ENCODE measurements at places on chromosomes 2 and 18.

DNA sequence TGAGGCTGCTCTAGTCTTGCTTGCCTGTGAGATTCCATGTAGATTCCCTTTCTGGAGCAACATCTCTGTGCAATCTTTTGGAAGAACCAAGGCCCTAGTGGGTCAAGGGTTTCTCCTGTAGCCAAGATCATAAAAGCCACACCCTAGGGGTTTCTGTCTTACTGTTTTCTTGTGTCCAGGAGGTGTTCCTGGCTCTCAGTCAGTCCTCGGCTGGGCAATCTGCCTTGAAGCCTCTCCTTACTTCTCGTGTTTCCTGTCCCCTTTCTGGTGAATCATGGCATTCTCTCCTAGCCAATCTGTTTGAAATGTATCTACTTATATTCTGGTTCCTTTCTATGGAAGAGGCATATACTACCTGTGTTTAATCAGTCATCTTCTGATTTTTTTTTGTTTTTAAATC lies 484.8 kb upstream of the UBE2E3 start:
- no peak for DNase-seq

GRCh38 chr2:218397820-218398436 lies 1.7 kb upstream of the CTDSP1 start:
- peak; percentile 41 for DNase-seq

- no peak for DNase-seq
Measured at GRCh38 chr2:205673312-205673711, 9.0 kb upstream of the NRP2 start.

DNA sequence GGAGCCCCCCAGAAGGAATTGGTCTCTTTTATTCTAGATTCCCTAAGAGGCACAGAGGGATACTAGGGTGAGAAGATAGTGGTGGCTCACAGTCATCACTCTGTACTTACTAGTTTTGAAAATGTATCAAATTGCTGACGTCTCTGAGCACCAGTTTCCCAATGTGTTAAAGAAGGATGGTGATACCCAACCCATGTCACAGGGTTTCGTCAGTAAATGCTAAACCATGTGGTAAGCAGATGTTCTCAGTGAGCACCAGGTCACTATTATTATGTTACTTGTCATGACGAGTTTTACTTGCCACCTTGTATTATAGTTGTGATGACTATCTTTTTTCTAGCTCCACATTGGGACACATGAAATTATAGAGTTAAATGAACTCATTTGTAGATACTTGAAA lies 54.7 kb downstream of the NEDD4L start:
- DNase-seq, result no peak

GRCh38 chr2:160889439-160890170 lies 270.6 kb upstream of the TANK start:
- DNase-seq, result no peak

- DNase-seq, result no peak
Measured at GRCh38 chr2:239093542-239093941, 245.7 kb downstream of the TWIST2 start.

- DNase-seq, result no peak
Measured at GRCh38 chr18:41155910-41156851, 798.9 kb upstream of the PIK3C3 start.

DNA sequence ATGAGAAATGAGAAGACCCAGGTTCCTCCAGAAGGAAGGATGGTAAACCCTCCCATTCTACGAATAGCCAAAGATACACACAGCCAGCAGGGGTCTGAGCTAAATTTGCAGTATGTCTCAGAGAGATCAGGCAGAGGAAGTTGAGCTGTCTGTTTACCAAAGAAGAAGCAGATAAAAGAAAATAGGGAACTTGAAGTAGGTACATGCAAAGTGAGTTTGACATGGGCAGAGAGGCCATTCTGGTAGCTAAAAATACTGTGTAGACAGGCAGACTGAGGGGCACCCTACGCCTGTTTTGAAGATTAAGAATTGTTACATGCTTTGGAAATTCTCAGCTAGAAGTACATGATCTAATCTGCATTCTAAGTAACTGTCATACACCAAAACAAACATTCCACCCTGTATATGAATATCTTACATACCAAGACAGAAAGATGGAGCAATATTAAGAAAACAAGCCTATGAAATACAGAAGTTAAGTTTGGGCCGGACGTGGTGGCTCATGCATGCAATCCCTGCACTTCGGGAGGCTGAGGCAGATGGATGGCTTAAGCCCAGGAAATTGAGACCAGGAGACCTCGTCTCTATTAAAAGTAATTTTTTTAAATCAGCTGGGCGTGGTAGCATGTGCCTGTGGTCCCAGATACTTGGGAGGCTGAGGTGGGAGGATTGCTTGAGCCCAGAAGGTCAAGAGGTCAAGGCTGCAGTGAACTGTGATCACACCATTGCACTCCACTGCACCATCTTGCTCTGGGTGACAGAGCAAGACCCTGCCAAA lies 157.9 kb downstream of the ANKRD44 start:
- DNase-seq, result peak; percentile 71

DNA sequence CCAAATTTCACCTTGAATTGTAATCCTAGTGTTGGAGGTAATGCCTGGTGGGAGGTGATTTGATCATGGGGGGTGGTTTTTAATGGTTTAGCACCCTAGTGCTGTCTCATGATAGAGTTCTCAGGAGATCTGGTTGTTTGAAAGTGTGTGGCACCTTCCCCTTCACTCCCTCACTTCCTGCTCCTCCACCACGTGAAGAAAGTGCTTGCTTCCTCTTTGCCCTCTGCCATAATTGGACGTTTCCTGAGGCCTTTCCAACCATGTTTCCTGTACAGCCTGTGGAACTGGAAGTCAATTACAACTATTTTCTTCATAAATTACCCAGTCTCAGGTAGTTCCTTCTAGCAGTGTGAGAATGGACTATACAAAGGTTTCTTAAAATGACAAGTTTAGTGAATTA lies 251.8 kb upstream of the NETO1 start:
- DNase-seq, result no peak

- no peak for DNase-seq
Measured at GRCh38 chr2:144156736-144157640, 362.9 kb downstream of the ZEB2 start.

DNA sequence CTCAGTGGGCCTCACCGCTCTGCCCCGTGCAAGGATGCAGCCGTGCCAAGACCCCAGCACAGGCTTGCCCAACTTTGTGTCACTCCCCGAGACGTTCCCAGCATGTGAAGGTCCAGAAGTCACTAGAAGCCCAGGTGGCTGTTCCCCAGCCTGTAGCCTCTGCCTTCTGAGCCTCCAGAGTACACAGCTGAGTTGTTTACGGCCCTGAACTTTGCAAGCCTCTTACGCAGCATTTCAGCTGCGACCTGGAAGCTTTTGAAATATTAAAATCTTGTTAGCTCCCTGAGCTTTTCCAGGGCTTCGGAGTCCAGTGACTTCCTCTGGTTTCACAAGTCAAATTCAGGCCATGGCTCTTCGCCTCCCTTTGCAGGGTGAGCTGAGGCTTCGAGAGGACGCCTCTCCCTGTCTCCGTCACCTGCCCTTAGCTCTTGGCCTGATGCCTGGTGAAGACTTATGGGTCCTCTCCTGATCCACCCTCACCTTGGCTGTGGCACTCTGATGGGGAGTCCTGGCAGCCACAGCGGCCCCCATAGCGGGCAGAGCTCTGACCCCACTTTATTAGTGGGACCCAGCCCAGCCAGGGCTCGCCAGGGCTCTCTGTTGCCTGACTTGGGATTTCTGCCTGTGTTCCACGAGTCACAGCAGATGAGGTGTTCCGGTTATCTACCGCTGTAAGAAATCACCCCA lies 76.5 kb upstream of the HPCAL1 start:
- DNase-seq, result no peak

GRCh38 chr18:36732264-36732663 lies 96.5 kb downstream of the TPGS2 start:
- DNase-seq, result no peak

DNA sequence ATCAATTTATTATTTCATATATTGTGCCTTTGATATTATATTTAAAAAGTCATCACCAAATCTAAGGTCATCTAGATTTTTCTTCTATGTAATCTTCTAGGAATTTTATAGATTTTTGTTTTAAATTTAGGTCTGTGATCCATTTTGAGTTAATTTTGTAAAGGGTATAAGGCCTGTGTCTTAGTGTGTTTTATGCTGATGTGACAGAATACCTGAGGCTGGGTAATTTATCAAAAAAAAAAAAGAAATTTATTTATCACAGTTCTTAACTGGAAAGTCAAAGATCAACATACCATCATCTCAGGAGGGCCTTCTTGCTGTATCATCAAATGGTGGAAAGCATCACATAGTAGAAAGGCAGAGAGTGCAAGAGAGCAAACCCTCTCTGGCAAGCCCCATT lies 216.2 kb downstream of the PDE1A start:
- no peak for DNase-seq

GRCh38 chr2:216319771-216320170 lies 52.5 kb downstream of the MARCHF4 start:
- no peak for DNase-seq

DNA sequence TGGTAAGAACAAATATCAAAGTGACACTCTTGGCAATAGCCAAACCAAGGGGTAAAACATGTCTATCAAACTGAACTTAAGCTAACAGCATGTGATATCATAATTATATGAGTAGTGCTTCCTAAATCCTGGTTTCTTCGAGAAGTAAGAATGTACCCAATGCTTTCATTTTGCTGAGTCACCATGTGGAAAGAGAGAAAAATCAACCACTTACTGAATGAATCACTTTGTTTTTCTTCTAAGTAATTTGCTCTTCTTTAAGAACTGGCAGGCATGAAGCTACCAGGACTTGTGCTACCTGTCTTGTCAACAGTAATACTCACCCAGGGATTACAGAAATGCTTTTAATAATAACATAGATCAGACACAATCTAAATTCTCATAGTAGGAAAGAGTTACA lies 19.0 kb upstream of the DUSP19 start:
- DNase-seq, result peak; percentile 73

GRCh38 chr2:111247491-111247890 lies 126.8 kb downstream of the BCL2L11 start:
- no peak for DNase-seq

- no peak for DNase-seq
Measured at GRCh38 chr18:32610176-32610575, 139.5 kb upstream of the GAREM1 start.

GRCh38 chr2:15159751-15160177 lies 401.4 kb downstream of the NBAS start:
- DNase-seq, result no peak

DNA sequence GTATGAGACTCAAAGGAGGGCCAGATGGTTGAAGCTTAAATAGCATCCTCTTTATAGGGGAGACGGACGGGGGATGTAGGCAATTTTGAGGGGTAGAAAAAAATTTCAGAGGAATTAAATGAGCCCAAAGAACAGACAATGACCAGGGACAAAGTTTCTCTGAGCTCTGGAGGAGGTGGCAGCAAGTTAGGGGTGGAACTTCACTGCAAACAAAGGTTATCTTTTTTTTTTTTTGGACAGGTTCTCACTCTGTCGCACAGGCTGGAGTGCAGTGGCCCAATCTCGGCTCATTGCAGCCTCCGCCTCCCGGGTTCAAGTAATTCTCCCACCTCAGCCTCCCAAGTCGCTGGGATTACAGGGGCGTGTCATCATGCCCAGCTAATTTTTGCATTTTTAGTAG lies 195.6 kb downstream of the PDE11A start:
- DNase-seq, result no peak

- no peak for DNase-seq
Measured at GRCh38 chr18:62371436-62371835, 46.3 kb downstream of the TNFRSF11A start.

GRCh38 chr2:194116861-194117260 lies 1540.2 kb upstream of the SLC39A10 start:
- no peak for DNase-seq

- DNase-seq, result no peak
Measured at GRCh38 chr2:66813525-66813924, 378.6 kb downstream of the MEIS1 start.

GRCh38 chr2:155125585-155126230 lies 427.2 kb downstream of the KCNJ3 start:
- DNase-seq, result no peak

DNA sequence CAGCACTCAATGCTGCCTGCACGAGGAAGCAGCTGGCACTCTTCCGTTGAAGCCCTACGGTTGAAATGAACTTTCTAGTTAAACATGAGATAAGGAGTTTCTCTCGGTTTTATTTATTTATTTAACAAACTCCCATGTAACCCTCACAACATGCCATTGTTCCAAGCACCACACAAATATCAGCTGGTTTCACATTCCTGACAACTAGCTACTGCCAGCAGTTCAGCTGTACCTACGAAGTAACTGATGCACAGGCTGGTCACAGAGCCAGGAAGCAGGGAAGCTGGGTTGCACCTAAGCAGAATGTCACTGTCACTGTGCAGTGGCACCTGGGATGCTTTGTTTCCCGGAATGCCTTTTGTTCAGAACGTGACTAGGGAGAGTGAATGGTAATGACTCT lies 18.1 kb downstream of the TIMM21 start:
- no peak for DNase-seq

- DNase-seq, result no peak
Measured at GRCh38 chr2:107276034-107276433, 390.1 kb upstream of the ST6GAL2 start.

- DNase-seq, result no peak
Measured at GRCh38 chr18:34890486-34891085, 150.6 kb upstream of the MAPRE2 start.

GRCh38 chr2:237359518-237359840 lies 54.5 kb downstream of the COL6A3 start:
- no peak for DNase-seq

- no peak for DNase-seq
Measured at GRCh38 chr2:121263996-121264715, 20.8 kb downstream of the TFCP2L1 start.

DNA sequence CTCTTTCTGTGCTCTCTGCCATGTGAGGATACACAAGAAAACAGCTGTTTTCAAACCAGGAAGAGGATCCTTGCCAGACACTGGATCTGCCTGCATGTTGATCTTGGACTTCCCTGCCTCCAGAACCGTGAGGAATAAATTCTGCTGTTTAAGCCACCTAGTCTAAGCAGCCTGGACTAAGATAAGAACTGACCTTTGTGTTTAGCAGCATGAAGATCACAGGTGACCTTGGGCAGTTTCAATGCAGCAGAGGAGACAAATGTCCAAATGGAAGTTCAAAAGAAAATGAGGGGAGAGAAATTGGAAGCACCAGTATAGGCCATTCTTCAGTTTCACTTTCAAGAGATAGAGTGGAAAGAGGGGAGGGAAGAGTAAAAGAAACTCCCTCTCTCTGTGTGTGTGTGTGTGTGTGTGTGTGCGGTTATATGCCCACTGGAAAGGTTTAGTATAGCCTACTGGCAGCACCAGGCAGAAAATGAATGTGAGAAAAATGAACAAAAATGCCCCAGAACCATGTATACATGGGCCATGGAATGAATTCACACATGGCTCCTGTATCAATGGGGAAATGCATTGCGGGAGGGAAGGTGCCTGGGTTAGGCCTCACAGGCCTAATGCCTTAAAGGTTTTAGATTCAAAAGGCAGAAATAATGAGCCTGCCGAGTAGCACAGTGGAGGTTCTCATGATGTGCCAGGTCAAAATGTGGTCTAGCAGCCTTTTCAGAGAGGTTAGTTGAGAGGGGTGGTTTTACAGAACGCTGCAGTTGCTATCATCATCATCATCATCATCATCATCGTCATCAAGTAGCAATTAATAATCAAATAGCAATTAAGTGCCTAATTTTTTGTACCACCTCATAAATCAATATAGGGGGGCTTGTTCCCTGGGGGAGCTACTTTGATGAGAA lies 1.1 kb upstream of the CERS6 start:
- no peak for DNase-seq

Data from AG04449 (cell line).